ENCODE measurements at places on chromosomes 1 and 21.

DNA sequence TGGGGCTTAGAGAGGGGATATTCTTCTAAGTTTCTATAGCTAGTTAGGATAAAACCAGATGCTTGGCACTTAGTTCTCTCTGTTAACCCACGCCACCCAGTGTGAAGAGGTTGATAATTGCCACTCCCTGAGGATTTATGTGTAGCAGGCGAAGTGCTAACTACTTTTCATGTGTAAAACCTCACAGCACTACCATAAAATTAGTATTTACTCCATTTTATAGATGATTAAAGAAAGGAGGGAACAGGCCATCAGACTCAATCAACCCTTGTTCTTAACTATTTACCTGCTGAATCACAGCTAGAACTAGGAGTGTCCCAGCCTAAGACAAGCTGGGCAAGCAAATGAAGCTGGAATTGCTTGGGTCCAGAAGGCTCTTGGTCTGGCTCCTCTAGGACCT lies 8.9 kb downstream of the LIN28A start:
- DNase-seq, result no peak

GRCh38 chr1:35768350-35769187 lies 1.2 kb downstream of the CLSPN start:
- DNase-seq, result peak; percentile 40

- DNase-seq, result no peak
Measured at GRCh38 chr1:31792116-31792515, 23.7 kb downstream of the SPOCD1 start.

GRCh38 chr1:22284236-22284635 lies 141.3 kb upstream of the WNT4 start:
- no peak for DNase-seq

DNA sequence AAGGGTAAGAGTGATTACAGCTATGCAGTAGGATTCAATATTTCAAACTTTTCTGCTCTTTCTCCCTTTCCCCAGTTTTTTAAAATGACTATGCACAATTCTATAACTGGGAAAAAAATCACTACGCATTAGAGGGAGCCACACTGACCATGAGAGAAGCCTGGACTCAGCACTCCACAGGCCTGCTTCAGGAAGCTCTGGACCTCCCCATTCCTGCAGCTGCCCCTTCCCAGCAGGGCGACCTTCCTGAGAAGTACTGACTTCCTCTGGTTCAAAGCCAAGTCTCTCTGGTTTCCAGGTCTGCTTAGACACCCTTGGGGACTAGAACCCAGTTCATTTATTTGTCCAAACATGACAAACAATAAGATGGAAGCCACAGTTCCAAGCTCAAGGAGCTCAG lies 42.0 kb upstream of the CLSTN1 start:
- DNase-seq, result no peak

DNA sequence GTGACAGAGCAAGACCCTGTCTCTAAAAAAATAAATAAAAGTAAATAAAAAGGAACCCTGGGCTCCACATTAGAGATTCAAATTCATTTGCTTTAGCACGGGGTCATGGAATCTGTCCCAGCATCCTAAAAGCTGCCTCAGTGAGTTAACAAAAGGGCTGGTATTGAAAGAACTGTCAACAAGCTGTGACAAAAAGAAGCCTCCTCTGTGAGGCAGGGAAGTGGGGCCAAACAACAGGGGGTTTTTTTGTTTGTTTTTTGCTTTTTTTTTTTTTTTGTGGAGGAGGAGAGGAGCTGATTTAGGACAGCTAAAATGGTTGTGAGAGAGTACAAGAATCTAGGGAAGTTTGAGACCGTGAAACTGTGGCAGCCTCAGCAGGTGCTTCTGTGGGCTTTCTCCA lies 115.7 kb downstream of the LIPI start:
- peak; percentile 46 for DNase-seq

DNA sequence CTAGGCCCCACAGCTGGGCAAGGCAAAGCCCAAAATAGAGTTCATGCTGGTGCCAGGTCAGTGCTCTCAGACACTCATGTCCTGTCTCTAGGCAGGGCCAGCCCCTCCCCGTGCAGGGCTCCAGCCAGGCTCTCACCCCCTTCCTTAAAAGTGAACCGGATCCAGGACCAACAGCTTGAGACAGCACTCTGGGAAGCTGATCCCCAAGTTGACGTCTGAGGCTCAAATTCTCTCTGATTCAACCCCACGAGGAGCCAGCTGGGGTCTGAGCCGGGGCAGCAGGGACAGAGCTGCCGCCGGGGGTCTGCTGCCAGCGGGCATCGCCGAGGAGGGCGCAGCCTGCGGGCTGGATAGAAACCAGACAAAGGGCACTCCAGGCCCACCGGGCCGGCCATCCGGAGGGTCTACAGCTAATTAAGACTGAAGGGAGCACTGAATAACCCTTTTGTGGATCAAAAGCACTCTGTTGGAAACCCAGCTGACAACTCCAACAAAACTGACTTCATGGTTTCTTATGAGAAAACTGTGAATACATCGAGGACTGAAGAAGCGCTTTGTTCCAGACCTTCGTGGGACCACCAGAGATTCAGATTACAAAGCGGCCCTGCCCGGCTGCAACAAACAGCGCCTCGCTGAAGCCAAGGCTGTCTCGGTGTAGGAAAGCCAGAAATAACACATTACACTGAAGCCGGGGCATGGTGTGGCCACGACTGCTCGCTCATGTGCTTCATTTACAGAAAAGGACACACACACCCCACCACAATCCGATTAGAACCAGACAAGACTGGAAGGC lies 95.8 kb downstream of the PSMG1 start:
- no peak for DNase-seq

DNA sequence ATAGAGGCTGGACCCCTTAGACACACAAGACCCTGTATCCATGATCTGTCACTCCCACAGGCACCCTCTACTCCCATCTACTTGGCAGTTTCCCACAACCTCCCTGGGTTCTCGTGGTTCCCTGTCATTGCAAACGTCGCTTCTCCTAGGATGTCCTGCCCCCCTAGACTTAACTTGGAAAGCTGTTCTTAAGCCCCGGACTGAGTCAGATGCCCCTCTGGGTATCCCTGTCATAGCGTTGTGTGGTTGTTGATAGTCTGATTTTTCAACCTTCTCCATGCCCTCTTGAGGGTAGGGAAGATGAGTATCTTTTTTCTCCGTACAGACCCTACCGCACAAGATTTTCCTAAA lies 11.8 kb downstream of the RCC1 start:
- peak; percentile 54 for DNase-seq

- DNase-seq, result peak; percentile 65
Measured at GRCh38 chr1:204320382-204320804, 39.3 kb downstream of the PLEKHA6 start.

- DNase-seq, result no peak
Measured at GRCh38 chr1:111745675-111746613, 6.7 kb upstream of the INKA2 start.

DNA sequence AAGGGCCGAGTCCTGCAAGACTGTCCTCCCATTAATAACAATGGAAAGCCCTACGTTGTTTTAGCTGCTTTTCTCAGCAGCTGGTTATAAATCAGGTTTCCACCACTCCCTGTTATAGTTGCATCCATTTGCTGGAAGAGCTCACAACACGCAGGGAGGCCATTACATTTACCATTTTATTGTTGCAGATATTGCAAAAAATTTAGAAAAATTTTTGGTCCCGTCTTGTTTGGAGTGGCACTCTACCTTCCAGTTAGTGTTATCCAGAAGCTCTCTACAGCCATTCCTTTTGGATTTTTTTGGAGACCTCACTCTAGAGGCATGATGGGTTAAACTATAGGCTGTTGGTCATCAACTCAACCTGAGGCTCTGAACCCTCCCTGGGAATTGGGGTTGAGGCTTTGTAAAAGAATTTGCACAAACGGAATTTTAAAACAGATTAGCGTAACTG lies 1532.1 kb upstream of the TPTE start:
- DNase-seq, result peak; percentile 92

DNA sequence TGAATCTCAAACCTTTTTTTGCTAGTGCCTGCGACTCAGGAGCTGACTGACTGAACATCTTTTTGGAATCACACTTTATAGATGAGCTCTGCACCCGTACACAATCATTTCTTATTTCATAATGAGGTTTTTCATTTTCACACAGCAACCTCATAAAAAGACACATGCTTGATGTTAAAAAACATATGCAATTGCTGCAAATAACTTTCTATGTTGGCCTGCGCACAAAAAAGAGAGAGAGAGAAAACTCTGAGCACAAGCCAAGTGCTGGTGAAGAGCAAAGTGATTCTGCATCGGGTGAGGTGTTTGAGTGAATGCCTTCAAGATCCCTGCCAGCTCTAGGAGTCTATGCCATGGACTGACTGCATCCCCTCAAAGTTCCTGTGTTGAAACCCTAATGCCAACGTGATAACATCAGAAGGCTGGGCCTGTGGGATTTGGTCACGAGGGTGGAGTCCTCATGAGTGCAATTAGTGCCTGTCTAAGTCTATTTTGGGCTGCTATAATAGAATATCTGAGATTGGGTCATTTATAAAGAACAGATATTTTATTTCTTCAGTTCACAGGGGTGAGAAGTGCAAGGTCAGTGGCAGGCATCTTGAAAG lies 36.6 kb downstream of the C1orf87 start:
- no peak for DNase-seq

DNA sequence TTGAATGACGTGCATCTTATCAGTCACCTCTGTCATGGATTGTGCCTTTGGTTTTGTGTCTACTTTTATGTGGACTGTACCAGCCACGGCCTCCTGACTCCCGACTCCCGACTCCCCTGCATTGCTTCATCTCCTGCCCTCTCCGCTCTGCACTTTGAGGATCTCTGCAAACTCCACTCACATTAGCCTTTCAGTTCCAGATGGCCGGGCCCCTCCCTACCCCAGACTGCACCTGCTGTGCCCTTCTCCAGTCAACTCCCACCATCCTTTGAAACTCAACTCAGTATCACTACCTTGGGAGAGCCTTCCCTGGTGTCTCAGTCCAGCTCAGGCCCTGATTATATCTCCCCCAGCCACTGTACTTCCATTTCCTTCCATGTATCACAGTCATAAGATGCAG lies 71.4 kb downstream of the MDM4 start:
- DNase-seq, result no peak

- DNase-seq, result peak; percentile 76
Measured at GRCh38 chr1:24898152-24898908, 31.7 kb downstream of the RUNX3 start.

DNA sequence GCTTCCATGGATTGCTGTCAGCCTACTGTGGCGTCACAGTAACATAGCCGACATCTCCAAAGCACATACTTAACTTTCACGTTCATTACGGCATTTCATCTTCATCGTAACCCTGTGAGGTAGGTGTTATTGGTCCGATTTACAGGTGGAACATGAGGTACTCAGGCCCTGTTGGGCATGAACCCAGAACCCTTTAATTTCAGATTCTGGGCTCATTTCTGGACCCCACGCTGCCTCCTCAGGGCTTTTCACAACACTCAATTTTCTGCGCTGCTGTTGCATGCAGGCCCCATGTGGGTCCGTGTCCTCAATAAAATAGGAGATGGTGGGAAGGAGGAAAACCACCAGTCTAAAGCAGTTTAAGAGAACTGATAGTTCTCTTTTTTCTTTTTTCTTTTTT lies 39.6 kb downstream of the UBE2T start:
- no peak for DNase-seq

DNA sequence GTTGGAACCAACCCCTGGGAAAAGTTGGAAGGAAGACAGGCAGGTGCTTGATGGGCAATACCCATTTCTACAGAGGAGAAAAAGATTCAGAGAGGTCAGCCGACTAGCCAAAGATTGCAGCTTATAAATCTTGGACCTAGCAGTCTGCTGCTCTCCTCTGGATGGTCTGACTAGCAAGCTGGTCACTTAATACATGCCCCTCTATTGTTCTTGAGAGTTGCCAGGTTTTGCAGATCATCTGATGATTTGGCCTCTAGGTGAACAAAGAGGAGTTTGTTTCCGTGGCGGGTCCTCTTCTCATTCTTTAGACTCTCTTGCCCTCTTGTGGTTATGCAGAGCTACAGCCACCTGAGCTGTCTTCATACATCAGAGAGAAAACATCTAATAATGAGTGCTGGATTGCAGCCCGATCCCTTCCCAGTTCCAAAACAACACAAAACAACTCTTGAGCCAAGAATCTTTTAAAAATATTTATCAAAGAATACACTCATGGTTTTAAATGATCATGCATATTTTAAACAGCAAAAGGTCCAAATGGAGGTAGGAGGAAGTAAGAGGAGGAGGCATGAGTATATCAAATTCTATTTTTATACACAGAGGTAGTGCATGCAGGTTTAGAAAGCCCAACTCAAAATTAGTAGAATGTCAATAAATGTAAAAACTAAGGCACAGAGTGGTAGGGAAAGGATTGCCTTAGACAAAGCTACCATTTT lies 115.7 kb downstream of the SLC30A10 start:
- peak; percentile 78 for DNase-seq

DNA sequence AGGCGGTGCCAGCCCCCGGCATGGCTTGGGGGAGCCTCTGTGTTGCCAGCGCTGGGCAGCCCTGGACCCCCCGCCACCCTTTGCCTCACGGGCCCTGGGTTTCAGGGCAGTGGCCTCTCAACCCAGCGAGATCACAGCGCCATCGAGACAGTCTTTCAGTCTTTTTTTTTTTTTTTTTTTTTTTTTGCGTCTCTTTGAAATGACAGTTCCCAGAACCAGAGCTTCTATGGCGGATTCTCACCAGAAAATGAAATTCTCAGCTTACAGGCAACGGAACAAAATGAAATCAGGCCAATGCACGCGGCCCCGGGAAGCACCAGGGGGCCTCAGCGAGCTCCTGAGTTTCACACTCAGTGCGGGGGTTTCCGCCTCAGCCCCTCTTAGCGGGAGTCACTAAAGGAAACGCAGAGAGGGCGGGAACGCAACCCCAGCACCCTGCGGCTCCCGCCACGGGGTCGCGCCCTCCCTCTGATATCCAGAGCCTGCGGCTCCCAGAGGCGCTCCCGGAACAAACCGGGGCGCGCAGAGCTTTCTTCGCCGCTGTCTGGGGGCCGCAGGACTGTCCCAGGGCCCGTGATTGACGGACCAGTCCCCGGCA lies 8.0 kb upstream of the COL6A1 start:
- DNase-seq, result peak; percentile 92

DNA sequence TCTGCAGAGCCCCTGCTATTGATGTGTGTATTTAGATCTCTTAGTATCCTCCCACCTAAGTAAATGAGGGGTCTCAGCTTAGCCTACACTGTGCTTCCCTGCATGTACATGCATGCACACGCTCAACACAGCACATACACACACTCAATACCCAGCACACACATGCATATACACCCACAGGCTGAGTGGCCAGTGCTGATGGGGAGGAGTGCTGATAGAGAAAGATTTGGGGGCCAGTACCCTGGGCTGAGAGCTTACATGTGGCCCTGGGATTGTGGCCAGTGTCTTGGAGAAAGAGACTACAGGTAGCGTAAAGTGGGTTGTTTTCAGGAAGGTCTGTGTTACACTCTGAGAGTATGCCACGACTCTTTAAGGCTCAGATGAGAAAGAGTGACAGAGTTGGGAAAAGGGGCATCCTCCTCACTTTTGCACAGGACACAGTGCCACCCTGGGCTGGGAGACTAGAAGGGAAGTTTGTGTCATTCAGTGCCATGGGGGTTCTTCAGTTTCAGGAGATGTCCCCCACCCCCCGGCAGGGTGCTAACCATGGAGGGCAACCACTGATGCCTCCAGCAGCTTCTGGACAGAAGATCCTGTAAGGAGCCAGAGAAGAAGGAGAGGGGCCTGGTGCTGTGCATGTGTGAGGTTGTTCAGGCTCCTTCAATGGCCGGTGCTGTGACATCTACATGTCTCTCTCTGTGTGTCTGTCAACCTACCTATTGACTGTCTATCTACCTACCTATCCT lies 166.8 kb downstream of the RHOU start:
- DNase-seq, result no peak
